Esophagus muscularis mucosa (tissue), 4 donors: ENCODE measurements at places on chromosomes 16 and 17. TPM values are rescaled to one million over a fixed set of nuclear protein-coding genes. Genes with fewer than 3 reads are reported as not detected.
A peak's percentile ranks its signal among the peaks of the same experiment; 100 is the strongest.

MLLT6 gene
- 62.7 TPM for total RNA-seq

DNA sequence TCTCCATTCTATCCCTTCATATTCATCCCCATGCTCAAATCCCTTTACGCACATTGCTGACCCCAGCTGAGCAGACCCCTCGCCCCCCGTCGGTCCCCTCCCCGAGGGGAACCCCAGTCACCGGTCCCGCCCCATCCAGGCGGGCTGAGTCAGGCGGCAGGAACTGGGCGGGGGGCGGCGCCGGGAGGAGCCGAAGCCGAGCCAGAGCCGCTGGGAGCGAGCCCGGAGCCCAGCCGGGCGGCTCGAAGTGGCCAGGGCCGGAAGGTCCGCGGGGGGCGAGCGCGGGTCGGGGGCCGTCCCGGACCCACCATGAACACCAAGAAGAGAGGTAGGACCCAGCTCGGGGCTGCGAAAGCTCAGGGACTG, 8.6 kb downstream of the RIPOR1 start:
- DNase-seq: no peak

ATP1B2 gene
- 1.6 TPM for total RNA-seq

ATP2C2 gene
- not detected for total RNA-seq

DNA sequence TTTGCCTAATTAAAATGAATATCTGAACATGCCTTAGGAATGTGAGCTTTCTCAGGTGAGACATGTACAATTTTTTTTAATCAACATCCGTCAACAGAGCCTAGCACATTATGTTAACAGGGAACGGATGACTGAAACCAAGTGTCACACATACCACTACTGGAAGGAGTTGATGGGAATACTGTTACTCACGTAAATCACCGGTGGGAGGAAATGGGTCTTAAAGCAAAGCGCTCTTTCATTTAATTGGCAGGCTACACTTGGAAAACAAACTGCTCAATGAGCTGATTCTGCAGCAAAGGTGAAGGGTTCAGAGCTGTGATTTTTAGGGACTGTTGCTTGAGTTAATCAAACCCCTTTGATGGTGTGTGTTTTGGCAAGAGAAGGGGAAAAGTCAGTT, 4.8 kb downstream of the CPPED1 start:
- no peak for DNase-seq

DNA sequence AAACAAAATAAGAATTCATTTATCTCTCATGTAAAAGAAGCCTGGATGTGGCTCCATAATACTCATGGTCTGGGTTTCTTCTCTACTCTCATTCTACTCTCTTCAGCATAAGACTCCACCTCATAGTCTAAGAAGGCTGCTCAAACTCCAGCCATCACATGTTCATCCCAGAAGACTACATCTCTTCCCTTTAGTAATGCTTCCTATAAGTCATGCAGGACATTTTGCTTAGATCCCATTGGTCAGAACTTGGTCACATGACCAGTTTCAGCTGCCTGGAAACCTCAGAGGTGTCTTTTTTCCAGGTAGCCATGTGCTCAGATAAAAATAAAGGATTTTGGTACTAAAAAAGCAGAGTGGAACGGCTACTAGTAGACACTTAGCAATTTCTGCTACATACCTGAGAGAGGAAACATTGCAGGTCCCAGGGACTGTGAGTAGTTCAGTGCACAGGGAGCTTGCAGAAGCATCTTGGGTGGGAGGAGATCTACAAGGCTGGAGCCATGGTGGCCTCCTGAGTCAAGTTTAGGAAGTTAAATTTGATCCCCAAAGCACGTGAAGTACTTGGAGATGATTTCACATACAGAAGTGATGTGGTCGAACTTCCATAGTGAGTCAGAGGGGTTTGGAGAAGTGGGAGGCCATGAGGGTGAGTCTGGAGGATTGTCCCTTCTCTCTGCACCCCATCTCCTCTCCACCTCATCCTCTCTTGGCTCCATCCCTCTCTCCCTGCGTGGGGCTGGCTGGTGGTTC, 110.2 kb downstream of the CCDC182 start:
- no peak for DNase-seq

SULT1A2 gene
- total RNA-seq: not detected

DNA sequence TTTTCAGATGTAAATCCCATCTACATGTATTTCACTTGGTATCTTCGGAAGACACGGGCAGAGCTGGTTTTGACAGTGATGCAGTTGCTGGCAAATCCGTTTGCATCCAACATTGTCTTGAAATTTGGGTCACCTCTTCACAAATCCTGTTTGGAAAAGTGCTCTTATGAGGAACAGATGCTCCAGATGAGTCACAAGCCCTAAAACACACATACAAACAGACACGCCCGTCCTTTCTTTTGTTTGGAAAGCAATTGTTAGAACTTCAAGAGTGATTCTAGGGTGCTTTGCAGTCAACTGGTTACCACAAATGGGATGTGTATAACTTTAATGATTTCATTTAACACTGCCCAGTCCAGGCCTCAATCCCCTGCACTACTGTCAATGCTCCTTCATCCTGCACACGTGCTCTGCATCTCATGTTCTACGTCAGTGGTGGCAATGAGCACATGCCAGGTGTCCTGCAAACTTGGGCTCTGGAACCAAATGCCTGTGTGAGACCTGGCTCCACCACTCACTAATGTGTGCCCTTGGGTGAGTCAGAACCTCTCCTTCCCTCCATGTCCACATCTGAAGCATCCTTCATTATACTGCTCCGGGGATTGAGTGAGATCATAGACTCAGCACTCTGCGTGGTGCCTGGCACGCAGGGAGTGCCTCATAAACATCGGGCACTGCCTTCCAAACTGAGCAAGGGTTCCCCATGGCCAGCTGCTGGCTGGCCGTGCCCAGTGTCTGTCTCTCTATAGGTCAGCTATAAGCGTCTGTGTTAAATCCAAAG, 19.3 kb upstream of the FOXF1 start:
- DNase-seq: no peak

DNA sequence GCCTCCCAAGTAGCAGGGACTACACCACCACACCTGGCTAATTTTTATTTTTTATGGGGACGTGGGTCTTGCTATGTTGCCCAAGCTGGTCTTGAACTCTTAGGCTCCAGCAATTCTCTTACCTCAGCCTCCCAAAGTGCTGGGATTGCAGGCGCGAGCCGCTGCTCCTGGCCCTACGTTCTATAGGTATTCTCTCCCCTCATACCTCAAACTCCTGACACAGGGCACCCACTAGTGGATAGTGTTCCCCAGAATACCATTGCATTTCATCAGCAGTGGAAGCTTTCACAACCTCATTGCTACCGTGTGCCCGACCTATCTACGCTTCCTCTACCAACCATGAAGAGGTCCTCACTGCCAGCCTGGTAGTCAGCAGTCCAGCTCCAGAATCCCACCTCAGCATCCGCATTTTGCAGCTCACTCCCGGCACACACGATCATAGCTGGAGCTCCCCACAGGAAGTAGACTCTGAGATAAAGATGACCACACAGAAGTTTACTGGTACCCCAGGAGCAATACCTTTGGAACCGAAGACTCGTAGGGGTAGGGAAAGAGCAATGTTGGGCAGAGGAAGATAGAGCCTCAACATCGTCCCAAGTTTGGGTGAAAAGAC, 9.3 kb downstream of the CTRB2 start:
- no peak for DNase-seq

DNA sequence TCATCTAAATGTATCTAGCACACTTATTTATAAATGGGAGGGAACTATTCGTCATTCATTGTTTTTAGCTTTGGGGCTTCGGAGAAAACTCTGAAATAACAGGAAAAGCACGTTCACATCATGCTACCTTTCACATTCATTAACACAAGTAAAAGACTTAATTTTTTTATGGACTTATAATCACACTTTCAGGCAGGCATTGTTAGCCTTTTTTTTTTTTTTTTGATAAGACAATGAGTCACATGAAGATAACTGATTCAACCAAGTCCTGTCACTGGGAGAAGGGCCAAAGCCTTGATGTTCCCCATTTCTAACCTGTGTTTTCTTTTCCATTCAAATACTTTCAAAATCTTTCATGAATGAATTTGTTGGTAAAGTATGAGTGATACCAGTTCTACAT, 631.3 kb upstream of the CA10 start:
- DNase-seq: no peak

DNA sequence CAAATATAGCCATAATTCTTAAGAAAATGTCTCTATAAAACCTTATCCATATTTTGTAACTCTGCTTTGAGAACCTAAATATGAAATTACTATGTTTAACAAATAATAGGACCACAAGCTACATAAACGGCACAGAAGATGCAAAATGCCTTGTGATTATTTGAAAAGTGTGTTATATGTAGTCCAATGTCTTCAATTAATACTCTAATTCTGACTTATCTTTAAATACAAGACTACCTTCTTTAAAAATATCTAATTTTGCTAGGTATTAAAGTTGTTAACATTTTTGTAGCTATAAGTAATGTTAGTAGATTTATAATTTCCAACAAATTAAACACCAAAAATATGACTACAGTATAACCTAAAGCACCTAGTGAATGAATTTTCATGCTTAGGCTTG, 17.0 kb downstream of the PSMD12 start:
- no peak for DNase-seq

GHDC gene
- 20.9 TPM for total RNA-seq

DNA sequence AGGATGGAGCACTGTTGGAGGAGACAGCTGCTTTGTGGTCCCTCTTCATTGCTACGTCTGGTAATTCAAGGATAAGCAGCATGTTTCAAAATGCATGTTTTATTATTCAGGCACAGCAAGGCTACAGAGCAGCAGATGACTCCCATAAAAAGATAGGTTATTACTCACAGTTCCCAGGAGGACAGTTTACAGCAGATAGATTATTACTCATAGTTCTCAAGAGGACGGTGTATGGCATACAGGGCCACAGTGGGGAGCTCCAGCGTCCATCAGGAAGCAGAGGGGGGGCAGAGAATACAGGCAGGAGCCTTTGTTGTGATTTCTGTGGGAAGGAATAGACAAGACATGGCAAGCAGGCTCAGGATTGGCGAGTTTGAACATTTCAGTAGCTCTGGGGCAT, 72.9 kb downstream of the DNAH9 start:
- DNase-seq: peak; percentile 68

DNA sequence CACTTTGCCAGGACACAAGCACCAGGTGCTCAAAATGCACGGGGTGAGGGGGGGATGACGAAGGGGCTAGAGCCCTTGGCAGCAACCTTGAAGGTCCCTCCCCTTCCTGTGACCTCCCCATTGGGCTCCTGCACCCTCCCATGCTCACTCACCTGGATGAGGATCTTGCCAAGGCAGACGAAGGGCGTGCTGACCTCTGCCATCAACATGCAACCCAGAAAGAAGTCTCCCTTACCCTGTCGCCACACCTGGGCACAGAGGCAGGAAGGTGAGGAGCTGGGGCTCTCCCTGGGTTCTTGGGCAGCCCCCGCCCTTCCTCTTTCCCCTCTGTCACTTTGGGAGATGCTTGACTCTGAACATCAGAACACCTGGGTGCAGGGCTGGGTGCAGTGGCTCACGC, 2.6 kb downstream of the C16orf92 start:
- DNase-seq: no peak

- DNase-seq: no peak
These were observed 7.6 kb downstream of the EPX start for GRCh38 chr17:58200024-58200633.

DNA sequence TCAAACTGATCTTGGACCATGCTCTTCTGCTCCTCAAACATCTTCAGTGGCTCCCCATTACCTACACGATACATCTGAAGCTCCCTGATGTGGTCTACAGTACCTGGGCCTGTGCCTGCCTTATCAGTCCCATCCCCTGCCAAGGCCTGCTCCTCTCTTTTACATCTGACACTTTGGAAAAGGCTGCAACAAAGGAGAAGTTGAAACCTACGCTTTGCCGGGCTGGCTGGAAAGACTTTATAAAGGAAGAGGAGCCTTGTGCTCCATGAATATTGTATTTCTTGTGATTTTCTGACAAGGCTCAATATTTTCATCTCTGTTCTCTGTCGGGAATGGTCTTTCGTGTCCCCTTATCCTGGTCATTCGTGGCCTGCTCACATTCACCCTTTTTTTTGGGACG, 132.5 kb downstream of the XYLT1 start:
- no peak for DNase-seq
